NCI-H1092 (cell line): ENCODE measurements at places on chromosomes 5 and 9.

- DNase-seq: no peak
These were observed 202.1 kb upstream of the SLC30A5 start for GRCh38 chr5:68891718-68892117.

DNA sequence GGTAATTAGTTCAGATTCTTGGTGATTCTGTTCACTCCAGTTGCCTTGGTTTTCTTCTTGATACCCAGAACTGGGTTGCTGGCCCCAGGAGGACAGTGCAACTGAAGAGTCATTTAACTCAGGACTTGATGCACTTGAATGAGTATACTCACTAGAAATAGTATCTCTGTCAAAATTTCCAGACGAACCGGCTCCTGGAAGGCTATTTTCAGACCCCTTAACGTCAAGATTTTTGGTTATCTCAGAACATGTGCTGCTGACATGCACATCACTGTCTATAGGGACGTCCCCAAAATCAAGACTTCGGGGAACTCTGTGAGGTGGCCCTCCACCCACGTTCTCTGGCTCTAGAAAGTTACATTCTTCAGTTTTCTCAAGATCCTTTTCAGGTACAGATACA, 56.7 kb upstream of the PCA3 start:
- DNase-seq: no peak

DNA sequence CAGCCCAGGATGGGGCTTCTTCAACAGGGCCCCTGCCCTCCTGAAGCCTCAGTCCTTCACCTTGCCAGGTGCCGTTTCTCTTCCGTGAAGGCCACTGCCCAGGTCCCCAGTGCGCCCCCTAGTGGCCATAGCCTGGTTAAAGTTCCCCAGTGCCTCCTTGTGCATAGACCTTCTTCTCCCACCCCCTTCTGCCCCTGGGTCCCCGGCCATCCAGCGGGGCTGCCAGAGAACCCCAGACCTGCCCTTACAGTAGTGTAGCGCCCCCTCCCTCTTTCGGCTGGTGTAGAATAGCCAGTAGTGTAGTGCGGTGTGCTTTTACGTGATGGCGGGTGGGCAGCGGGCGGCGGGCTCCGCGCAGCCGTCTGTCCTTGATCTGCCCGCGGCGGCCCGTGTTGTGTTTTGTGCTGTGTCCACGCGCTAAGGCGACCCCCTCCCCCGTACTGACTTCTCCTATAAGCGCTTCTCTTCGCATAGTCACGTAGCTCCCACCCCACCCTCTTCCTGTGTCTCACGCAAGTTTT, 23.6 kb downstream of the PCDHGC5 start:
- peak; percentile 56 for DNase-seq

DNA sequence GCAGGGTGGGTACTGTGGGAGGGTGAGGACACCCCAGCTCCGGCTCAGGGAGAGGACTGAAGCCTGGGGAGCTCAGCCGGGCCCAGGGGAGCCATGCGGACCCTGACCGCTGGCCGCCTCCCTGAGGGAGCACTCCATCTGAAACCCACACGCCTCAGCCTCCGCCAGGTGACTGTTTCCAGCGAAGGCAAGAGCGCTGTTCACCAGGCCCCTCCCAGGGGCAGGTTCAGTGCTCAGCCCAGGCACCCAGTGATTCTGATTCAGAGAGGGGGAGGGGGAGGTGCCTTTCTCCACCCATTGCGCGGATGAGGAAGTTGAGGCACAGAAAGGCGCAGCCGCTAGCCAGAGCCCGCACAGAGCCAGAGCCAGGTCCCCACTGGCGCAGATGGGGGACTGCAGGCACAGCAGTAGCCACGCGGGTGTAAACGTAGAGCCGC, 27.0 kb downstream of the ADGRD2 start:
- peak; percentile 52 for DNase-seq

- DNase-seq: no peak
These were observed 32.9 kb upstream of the STX17 start for GRCh38 chr9:99873531-99873930.

DNA sequence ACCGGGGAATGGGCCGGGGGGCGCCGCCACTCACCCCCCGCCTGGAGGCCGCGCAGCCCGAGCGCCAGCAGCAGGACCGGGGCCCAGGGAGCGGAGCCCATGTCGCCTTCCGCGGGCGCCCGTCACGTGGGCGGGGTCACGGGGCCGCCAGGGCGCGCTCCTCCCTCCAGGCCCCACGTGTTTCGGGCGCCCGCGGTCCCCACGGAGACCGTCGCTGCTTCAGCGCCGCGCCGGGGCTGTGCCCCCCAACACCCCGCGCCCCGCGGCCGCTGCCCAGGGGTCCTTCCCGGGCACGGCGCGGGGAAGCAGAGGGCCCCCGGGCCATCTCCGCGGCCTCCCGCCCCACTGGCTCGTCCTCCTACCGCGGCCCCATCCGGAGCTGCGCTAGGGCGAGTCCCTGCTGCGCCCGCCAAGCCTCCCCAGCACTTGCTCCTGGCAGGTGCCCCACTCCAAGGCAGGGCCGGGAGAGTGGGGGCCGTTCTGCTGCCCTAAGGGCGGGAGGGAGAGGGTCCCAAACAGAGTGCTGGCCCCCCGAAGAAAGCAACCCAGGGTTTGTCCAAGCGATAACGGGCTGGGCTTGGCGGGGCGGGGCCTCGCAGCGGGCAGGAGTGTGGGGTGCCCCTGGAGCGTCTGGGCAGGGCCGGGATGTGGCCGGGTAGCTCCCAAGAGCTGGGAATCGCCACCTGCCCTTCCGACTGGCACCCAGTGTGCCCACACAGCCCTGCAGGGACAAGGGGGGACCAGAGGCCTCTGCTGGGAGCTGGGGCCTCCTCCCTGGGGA, at the start of gene DPP7:
Gene DPP7, minus strand, starts transcription at position 121 of the 781 bp plus-strand sequence. Its CDS starts 20 bp downstream, at position 101.
- DNase-seq: no peak

- DNase-seq: no peak
These were observed 2.7 kb downstream of the PTGDS start for GRCh38 chr9:136979769-136980587.

- DNase-seq: no peak
These were observed 155.1 kb downstream of the NR3C1 start for GRCh38 chr5:143248391-143248790.

DNA sequence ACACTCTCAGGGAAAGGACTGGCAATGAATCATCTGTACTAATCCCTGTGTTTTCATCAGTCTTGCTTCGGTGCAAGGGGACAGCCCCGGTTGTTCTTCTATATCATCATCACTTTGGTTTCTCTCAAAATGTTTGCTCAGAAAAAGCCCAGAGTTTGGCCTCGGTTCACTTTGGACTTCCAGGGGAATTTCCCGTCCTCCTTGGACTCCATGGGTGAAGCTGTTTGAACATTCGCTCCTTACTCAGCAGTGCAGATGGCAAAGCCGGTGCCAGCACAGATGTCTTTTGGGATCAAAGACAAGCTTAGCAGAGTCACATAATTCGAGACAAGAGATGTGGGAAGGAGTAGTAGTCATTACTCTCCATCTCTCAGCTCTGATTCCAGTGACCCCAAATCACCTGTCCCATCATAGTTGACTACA, 69.8 kb upstream of the TNFSF8 start:
- no peak for DNase-seq

DNA sequence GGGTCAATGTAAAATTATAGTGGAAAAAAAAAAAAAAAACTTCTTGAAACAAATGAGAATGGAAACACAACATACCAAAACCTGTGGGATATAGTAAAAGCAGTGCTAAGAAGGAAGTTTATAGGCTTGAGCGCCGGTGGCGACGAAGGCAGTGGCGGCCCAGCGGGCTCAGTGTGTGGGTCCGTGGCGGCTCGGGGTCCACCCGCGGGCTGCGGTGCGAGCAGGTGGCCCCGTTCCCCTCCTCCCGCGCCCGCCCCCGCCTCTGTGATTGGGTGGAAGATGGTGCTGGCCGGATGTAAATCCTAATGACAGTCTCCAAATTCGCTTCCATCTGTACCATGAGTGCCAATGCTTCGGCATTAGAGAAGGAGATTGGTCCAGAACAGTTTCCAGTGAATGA, 57.5 kb upstream of the TLX3 start:
- DNase-seq: no peak
